Amygdala (tissue), 56 donors: ENCODE measurements at places on chromosomes 7 and 10.

- DNase-seq = no peak
Measured at GRCh38 chr10:119270762-119271366, 63.5 kb downstream of the GRK5 start.

DNA sequence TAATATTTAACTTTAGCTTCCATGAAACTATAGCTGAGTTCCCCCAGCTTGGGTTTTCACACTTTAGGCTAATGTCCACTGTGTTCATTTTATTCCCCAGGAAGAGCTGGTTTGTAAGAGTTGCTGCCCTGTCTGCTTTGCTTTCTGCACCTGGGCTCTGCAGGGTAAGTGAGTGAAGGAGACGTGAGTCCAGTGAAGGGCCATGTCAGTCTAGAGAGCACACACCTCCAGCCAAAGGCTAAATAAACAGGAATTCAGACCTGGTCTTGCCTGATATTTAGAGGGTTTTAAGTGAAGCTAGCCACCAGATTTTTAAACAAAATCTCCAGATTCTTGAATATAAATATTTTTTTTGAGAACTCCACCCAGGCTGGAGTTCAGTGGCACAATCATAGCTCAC lies 24.5 kb upstream of the FZD1 start:
- DNase-seq = no peak

DNA sequence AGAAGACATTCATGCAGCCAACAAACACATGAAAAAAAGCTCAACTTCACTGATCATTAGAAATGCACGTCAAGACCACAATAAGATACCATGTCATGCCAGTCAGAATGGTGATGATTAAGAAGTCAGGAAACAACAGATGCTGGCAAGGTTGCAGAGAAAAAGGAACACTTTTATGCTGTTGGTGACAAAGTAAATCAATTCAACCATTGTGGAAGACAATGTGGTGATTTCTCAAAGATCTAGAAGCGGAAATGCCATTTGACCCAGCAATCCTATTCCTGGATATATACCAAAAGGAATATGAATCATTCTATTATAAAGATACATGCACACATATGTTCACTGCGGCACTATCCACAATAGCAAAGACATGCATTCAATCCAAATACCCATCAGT lies 77.6 kb downstream of the C10orf90 start:
- no peak for DNase-seq

GRCh38 chr10:102426803-102427287 lies 5.5 kb downstream of the CUEDC2 start:
- no peak for DNase-seq

- no peak for DNase-seq
Measured at GRCh38 chr7:158564663-158565035, 23.0 kb downstream of the PTPRN2 start.

- DNase-seq = no peak
Measured at GRCh38 chr10:58209669-58210068, 58.0 kb downstream of the IPMK start.

DNA sequence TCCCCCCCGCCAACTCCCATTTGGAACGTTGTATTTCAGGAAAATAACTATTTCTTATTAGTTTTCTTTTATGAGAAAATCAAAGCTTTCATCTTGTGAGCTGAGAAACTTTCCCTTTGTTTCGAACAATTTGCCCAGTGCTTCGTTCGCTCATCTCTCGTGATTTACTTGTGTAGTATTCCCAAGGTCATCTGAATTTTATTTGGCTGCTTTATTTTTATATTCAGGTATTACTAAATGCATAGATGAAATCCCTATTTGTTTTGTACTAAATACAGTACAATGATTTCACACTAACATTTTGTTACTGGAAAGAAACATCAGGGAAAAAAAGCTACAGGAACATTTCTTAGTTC lies 12.0 kb upstream of the EBLN1 start:
- DNase-seq = no peak

DNA sequence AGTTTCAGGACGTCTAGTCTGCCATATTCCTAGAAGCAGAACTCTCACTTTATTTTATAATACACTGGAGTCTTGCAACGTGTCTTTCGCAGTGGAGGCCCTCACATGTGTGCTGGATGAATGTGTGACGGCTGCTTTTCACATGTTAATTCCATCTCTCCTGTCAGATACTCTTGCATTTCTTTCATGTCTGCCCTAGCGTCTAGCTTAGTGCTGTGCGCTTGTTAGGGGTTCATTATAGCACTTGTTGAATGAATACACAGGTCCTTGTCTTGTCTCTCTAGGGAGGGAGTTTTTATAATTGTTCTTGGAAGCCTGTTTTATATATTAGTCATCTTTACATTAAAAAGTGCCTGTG lies 94.4 kb downstream of the MAP3K8 start:
- no peak for DNase-seq

- no peak for DNase-seq
Measured at GRCh38 chr7:56105508-56105907, 768 bp downstream of the CHCHD2 start.

DNA sequence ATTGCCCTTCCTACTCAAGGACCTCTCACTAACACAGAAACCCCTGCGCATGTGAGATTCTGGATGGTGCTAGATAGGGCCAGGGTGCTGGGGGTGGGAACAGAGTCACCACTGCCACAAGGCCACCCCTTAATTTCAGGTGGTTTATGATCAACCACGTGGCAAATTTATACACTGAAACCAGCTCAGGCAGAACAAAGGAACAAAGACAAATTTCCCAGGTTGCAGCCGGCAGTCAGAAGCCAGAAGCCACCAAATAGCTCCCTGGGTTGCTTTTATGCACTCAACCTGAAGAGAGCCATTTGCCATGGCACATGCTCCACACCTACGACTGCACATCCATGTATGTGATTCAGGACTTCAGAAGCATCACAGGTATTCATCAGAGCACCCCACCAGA lies 2.5 kb downstream of the VOPP1 start:
- no peak for DNase-seq

GRCh38 chr10:79422178-79422892 lies 23.1 kb downstream of the ZCCHC24 start:
- no peak for DNase-seq

DNA sequence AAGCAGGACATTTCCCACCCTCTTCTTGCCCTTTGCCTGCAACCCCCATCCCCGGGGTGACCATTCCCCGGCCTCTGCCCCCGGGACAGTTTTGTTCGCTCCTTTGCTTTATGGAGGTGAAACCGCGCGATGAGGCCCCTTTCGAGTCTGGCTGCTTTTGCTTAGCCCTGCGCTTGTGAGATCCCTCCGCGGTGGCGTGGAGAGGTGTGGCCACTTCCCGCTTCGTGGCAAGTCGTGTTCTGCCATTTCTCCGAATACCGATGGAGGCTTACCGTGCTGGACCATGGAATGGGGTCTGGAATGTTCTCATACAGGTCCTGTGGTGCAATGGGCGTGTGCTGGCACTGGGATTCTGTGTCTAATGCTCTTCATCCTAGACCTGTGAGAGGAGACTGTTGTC lies 106.7 kb downstream of the LHPP start:
- no peak for DNase-seq

GRCh38 chr7:35646289-35647023 lies 48.5 kb downstream of the HERPUD2 start:
- DNase-seq = no peak

GRCh38 chr10:80133206-80133605 lies 676 bp downstream of the PLAC9 start:
- no peak for DNase-seq

DNA sequence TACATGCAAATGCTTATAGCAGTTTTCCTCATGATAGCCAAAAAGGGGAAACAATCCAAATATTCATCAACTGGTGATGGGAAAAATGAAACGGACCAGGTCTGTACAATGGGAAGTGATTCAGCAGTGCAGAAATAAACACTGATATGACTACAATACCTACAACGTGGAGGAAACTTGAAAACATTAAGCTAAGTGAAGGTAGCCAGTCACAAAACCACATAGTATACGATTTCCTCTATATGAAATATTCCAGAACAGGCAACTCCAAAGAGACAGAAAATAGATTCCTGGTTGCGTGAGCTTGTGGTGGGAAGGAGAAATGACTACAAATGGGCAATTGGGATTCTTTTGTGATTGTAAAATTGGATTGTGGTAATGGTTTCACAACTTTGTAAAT lies 263.1 kb upstream of the PITRM1 start:
- DNase-seq = no peak

DNA sequence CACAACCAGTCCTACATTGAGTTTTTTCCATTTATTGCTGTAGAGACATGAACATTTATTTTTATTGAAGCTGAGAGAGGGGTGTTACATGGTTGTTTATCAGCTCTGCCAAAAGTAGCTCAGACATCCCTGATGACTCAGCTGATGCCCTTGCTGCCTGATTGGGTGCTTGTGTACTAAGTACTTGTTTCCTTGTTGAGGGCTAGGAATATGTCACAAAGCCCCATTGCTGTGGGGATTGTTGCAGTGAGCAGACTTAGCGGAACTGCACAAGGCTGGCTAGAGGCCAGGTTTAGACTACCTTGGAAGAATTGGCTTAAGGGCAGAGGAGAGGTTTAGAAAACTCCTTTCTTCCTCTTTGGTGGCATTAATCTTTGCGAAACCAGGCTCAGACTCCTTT lies 110.6 kb downstream of the AUTS2 start:
- no peak for DNase-seq

DNA sequence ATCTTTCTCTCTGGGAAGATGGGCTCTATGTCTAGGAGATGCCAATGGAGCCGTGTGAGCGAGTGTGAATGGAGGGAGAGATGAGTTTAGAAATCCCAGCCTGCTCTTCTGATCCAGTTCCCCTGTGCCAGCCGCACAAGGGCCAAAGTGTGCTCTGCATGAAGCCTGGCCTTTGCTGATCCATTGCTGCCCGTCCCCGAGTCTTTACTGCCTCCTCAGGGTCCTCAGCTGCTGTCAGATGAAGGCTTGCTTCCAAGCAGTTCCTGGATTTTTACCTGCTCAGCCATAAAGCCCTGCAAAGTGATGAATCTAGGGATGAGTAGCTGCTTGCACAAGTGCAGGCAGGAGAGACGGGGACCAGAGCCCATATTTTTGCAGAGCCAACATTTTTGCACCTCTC lies 115.9 kb downstream of the ZMIZ1 start:
- no peak for DNase-seq

- DNase-seq = no peak
Measured at GRCh38 chr7:18016547-18017444, 10.8 kb downstream of the PRPS1L1 start.

GRCh38 chr7:106312099-106312871 lies 27.5 kb upstream of the NAMPT start:
- no peak for DNase-seq

GRCh38 chr10:125407000-125407502 lies 246.7 kb upstream of the CTBP2 start:
- DNase-seq = no peak

DNA sequence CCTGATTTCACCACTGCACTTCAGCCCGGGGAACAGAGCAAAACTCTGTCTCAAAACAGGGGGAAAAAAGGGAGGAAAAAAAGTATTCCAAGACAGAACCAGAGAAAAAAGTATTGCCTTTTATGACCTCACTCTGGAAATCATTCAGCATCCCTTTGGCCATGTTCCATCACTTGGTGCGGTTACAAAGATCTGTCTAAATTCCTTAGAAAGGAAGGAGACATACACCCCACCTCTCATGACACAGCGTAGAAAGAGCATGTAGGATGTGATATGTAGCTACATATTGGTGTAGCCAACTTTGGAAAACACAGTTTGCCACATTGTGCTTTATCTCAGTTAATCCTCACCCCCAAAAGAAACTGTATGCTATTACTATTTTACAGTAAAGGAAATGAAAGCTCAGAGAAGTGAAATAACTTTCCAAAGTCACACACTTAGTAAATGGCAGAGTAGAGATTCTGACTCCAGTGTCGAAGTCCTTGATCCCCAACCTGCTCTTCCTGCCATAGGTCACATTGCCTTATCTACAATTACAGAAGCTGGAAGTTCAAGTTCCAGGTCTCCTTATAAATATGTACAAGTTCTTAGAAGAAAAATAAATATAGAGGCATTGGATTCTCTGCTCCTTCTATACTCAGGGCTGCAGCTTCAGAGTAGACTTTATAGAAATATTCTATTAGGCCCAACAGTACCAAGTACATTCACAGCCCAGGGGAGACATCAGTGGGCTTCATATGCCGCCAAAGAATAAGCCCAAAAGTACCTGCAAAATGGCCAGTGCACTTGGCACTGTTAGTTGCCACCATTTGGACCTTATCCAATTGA lies 91.6 kb upstream of the KMT2E start:
- DNase-seq = no peak

GRCh38 chr7:823649-824048 lies 8.6 kb upstream of the SUN1 start:
- no peak for DNase-seq

DNA sequence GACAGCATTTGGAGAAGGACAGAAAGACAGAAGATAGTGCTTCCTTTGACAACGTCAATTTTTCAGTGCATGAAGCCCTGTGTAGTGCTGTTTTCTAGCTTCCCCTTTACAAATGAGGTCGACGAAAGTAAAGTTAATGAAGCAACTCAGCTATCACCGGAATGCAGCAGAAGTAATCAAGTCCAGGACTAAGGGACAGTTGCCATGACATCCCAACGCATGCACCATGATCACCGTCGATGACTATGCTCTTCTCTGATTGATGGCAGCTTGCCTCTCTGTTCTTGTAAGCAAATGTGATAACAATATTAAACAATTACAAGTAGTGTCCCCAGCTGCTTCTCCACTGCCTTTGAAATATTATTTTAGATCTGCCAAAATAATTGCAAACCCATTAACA lies 205.8 kb downstream of the FRMD4A start:
- DNase-seq = no peak

GRCh38 chr10:132564249-132564605 lies 26.6 kb downstream of the INPP5A start:
- DNase-seq = no peak

DNA sequence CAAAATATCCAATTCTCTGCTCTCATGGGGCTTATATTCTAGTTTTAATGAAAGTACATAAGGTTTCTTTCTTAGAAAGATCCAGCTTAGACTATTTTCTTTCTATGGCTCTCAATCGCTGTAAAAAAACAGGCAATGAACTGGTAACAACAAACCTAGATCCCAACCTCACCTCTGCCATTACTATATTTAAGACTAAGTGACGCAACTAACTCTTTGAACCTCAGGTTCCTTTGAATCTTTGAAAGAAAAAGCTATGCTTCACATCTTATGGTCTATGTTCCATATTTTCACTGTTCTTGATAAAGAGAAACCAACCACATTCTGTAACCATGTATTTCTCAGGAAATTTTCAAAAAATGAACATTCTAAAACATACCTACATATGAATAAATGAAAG lies 88.5 kb downstream of the ELAPOR2 start:
- no peak for DNase-seq

GRCh38 chr10:31536302-31536701 lies 217.3 kb downstream of the ZEB1 start:
- DNase-seq = no peak

GRCh38 chr10:23399701-23400144 lies 39.2 kb upstream of the OTUD1 start:
- no peak for DNase-seq
